RCC 7860 (cell line): ENCODE measurements at places on chromosomes 13 and 19.

DNA sequence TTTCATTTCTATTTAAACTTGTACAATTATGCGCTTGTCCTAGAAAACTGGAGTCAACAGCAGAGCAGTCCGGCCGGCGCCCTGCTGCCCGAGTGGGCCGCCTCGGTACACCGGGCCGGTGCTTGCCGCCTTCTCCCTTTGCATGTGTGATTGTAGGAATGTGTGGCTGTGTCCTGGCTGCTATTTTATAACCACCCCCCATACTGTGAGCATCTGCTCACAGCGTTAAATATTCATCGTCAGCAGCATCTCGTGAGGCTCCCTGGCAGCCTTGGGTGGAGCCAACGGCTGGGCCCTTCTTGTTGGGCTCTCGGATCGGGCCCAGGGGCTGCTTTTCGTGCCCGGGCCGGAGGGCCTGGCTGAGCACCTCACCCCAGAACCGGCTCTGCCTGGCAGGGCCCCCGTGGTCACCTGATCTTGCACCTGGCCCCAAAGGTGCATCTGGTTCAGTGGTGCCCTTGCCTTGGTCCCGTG, 10.6 kb downstream of the PIAS4 start:
- DNase-seq: no peak

DNA sequence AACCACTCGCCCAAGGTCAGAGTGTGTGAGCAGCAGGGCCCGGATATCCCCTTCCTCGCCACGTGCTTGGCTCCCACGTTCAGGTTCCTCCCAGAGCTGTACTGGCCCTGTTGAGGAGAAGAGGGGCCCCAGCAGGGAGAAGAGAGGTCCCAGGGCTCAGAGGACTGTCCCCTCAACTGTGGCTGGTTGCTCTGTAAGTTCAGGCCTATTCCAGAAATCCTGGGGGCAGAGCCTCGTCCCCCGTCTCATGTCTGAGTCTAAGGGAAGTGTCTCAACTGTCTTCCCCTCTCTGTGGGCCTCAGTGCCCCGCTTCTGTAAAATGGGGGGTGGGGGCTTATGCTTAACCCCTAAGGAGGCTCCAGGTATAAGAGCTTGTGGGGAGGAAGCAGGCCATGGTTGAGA, 3.9 kb downstream of the PPP5C start:
- no peak for DNase-seq

DNA sequence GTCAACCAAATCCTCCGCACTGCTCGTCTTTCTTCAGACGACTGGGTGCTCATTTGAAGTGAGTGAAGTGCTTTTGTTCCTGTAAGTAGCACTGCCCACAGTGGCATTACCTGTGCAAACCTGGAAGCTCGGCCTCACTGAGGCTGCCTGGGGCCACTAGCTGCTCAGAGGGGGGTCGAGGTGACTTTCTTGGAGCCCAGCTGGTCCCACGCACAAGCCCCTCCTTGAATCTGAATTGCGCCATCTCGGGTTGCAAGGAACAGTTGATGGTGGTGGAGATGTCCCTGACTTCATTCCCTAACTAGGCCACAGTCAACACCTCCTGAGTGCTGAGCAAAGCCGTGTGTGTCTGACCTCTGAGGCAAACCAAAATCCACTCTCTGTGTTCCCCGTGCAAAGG, 79.3 kb upstream of the GPR183 start:
- no peak for DNase-seq

GRCh38 chr19:16095071-16095571, 16.6 kb upstream of the RAB8A start:
- no peak for DNase-seq

DNA sequence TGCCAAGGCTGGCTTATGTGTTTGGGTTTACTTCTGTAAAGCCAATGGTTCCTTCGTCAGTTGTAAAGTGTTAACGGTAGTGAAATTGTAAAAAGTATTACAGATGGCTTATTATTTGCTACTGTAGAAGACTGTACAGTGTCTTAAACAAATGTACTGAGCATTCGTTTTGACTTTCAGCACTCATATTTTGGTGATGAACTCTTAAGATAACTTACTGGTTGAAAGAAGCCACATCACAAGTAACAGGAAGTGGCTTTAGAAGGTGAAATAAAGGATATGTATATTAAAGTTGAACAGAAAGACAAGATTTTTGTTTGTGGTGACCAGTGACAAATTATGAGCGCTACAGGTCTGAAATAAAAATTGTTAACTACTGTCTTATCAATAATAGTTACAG, 64.2 kb downstream of the URI1 start:
- DNase-seq: no peak

DNA sequence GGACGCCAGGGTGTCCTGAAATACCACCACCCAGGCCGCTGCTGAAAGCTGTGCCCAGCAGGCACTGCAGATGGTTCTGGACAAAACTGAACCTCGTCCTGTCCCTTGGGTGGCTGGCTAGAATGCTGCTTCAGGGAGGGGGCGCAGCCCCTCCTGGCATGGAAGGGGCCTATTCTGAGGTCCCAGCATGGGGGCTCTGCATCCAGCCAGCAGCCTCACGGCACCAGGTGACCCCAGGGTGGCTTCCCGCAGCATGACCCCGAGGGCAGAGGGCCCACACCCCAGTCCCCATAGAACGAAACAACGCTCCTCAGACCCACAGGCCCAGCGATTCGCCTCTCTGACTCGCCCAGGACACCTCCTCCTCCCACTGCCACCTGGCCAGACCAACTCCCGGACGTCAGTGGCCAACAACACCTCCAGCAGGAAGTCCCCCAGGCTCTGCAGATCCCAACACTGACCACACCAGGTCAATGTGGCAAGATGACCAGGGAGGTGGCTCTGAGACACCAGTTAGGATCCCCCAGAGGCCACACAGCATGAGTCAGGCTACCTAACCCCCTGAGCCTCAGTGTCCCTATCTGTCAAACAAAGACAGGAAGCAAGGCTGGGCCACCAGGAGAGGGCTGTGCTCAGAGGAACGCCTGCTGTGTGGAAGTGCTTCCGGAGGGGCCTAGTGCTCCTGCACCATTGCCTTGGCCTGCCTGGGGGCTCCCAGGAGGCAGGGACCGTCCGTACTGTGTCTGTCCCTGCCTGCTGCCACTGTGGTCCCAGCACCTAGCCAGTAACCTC, 6.1 kb downstream of the MKNK2 start:
- DNase-seq: no peak

DNA sequence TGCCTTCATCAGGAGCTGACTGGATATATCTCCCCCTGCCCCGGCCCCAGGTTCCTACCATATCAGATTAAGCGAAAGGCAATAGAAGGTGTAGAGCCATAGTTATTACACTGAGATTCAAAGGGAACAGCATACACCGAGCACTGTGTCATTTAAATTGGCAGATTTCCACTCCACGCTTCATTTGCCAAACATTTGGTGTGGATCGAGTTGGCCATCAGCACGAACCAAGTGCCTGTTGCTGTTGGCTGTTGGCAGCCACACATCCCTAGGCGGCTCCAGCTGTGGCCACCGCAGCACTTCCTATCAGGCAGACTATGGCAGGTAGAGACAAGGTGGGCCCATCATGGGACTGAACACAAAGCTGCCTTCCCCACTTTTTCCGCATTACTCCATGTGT, 115.8 kb downstream of the CCNA1 start:
- no peak for DNase-seq

- no peak for DNase-seq
Observed at GRCh38 chr13:75766636-75767035, 130.5 kb downstream of the LMO7 start.

DNA sequence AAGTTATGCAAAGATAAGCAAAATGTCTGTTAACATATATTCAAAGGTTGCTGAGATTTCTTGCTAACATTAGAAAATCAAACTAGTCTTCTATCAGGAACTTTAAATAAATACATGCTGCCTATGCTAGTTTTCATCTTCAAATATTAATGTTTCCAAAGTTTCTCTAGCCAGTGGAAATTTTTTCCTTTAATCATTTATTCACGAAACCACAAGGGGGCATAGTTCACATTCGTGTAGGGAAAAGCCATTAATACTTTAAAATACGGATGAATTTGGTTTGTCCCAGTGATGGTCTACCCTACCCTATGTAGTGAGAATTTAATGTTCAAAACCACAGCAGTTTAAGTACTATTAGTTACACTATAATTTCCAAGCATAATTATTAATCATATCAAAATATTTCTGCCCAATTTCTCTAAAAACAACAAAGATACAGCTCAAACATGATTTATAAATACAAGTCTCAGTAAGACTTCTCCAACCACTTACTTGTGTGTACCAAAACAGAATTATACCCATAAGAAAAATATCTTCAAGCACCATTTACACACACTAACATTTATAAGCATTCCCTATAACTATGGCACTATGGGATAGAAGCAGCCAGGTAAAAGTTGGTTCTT, 16.2 kb downstream of the NUFIP1 start:
- DNase-seq: no peak

DNA sequence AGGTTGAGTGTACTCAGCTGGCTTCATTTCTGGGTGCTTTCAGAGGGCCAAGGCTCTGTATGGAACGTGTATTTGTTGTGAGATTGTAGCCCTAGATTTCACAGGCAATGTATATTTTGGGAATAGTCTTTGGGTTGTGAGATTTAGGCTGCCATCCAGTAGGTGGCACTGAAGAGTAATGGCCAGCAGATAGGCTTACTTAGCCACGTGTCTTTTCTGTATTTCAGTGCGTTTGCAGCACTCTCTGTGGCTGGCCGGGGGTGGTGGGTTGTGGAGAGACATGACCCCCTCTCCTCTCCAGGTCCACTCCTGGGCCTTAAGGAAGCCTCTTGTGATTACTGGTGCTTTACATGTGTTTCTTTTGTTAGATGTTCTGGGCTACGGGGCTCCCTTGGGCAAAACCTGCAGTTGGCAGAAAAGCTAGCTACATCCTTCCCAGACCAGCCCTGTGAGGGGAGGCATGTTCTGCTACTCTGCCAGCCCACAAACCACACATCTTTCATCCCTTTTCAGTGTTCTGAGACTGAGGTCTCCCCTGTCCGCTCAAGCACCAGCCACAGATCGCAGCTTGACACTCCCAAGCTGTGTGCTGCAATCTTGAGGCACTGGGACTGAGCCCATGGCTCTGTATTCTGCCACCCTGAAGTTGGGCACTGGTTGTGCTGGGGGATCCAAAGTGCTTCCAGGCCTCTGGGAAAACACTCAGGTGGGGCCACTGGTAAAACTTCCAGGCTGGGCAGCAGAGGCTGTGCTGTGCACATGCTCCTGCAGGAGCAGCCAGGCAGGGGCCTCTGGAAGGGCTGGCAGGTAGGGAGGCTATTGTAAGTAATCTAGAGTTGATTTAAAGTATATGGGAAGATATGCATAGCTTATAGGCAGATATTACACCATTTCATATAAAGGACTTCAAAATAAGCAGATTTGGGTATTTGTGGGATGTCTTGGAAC, 1096.8 kb upstream of the PCDH20 start:
- peak; percentile 9 for DNase-seq

DNA sequence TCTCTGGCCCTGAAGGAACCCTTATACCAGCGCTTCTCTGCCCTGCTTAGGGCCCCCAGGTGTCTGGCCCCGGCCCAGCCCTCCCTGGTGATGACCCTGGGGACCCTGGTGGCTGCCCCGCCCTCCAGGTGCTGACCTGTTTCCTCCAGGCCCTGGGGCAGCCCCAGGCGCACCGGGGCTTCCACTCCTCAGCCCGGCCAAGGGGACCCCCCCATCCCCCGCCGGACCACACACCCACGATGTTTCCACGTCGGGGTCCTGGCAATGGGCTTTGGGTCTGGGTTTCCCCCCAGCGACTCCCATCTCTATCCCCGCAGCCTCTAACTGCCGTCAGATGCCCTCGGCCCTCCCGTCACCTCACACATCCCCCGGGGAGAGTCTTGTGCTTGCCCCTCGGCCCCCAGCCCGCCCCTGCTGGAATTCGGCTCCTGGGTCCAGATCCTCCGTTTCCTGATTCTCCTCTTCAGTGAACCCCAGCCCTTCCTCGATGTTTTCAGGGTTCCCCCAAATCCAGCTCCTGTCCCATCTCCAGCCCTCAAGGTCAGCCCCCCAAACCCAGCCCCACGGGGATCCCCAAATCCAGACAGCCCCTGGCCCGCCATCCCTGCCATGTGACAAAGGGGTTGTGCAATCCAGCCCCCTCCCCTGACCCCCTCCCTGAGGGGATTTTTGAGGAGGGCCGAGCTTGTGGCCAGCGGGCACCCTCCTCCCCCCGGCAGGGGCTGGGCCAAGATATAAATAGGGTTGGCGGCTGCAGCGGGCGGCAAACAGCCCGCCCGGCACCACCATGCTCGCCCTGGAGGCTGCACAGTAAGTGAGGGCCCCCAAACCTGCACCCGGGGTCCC, at the start of gene SPIB:
TSS of gene SPIB (plus strand) at position 763 of the 846 bp plus-strand sequence. CDS start at position 788, 25 bp downstream.
- no peak for DNase-seq
